ENCODE measurements at places on chromosomes 5 and 9.

DNA sequence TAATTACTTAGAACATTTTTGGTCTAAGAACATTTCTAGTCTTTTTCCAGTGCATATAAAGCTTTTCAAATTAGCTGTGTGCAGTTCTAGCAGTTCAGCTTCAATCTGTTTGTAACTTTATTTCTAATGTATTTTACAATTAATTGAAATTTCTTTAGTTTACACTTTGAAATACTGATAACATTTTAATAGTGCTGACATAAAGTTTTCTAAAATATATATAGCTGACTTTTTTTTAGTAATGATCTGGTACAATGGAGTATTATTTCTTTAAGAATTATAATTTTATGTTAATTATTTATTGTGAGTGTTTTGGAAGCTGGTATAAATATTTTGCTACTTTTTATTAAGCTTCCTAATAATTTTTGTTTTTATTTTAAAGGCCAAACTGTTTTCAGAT is 43.3 kb downstream of the CCNH start:
- no peak for DNase-seq

- no peak for DNase-seq
These were observed 214.3 kb downstream of the C9orf50 start for GRCh38 chr9:129406278-129407225.

GRCh38 chr5:33328818-33329217 is 111.9 kb upstream of the TARS1 start:
- no peak for DNase-seq

DNA sequence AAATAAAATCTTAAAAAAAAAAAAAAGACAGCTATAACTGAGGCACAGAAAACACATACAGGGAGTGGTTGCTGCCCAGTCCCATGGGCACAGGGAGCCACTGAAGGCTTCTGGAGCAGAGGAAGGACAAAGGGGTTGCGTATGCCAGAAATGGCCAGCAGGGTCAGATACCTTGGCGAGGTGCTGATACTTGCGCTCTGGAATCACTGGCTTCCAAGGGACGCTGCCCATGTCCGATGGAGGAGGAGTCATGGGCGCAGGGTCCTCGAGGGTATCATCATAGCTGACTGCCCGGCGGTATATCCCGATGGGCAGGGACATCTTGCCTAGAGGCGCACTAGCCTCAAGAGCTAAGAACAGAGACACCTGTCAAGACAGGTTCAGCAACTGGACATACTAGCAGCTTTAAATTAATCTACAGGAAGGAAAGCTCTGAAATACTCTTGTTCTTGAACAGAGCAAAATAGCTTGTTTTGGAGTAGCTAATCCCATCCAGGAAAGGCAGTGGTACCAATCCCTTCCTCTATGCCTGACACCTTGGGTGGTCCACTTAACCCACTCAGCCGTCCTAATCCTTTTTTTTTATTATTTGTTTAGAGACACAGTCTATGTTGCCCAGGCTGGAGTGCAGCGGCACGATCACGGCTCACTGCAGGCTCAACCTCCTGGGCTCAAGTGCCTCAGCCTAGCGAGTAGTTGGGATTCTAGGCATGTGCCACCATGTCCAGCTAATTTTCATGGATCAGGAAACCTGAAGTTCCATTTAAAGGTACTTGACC is 6.0 kb downstream of the KIAA1191 start:
- DNase-seq: no peak

DNA sequence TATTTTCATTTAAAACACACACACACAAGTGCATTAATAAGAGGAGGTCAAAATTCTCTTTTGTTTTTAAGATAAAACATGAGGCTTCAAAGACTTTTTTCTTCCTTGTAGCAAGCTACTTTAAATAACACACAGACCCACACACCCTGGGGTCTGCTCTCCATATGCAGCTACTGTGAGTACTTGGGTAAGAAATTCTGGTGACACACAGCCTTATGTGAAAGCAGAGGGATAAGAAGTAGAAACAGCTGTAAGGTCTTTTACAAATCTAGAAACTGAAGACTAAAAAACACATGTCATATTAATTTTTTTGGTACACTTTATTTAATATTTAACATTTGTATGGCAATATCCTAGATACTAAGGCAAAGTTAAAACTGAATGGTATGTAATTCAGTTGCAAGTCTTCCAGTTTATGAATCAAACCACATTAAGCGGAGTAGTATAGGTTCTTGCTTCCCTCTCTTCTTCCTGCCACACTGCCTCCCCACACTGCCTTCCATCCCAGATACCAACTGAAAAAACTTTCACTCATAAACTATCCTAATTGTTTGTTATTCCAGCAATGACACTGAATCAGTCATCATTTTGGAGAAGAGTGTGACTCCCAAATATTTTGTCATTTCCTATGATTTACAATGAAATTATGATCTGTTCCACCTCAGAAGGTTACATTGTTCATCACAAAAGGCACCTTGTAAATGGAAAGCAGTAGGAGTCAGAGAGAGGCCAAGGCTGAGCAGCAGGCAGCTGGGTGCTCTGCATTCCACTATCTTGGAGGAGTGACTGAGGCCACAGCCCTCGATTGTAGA is 92.0 kb downstream of the PLCXD3 start:
- no peak for DNase-seq

GRCh38 chr9:12739014-12739652 is 35.7 kb upstream of the LURAP1L start:
- DNase-seq: no peak

DNA sequence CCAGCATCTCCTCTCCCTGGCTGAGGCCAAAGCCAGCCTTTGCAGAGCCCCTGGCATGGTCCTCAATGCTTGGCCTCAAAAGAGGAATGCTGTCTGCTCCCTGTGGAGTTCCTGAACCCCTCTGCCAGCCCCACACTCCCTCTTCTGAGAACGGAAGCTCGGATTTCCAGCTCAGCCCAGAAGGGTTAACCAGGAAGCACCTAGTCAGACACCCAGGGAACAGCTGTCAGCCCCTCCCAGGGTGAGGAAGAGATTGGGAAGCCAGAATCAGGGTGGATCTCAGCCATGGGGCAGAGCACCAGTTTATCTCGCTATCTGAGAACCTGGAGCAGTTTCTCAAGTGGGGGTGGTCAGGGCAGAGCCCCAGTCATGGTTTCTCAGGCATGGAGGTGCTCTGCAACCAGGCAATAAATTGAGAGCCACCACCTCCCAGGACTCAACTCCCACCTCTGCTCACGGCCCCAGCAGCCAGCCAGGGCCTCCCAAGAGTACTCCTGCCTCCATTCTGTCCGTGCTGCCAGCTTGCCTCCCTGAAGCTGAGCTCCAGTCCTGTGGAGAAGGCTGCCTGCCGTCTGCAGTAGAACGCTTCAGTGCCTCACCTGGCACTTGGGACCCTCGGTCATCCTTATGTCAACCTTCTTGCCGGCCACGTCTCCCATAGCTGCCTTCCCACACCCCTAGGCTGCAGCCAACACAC is 7.6 kb downstream of the FOXE1 start:
- DNase-seq: no peak

DNA sequence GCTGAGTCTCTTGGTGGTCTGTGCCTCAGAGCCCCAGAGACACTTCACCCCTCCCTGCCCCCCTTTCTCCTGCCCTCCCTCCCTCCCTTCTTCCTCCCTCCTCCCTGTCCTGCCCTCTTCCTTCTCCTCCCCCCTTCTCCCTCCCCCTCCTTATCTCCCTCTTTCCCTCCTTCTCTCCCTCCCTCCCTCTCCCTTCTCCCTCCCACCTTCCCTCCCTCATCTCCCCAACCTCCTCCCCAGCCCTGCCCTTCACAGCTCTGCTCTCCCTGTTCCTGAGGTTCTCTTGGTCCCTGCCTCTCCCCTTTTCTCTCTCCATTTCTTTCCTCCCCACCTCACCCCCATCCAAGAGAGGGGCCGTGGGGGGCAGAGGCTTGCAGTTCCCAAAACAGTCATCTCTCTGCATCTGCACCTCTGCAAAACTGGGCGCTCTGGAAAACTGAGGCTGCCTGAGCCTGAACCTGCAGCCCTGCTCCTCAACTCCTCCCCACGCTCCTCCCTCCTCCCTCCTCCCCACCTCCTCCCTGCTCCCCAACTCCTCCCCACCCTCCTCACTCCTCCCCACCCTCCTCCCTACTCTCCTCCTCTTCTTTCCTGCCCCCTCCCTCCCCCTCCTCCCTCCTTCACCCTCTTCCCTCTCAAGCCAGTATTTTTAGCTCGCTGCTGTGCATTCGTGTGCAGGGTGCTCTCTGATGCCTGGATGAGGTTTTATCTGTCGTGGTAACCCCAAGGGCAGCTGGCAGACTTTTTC is 219.1 kb downstream of the C9orf50 start:
- DNase-seq: no peak

DNA sequence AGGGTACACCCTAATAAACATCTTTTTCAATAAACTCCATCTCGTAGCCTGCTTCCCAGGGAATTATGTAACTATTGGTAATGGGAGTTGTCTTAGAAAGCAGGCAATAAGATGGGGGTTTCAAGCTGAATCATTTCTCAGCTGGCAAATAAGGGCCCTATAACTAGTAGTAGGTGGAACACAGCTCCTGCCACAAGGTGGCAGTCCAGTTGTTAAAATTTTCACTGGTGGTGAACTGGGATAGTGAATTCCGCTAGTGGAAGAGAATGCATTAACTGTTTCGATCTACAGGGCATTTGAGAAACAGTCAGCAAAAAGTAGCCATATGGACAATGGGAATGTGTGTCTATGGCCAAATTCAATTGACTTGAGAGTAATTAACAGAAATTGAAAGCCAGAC is 27.7 kb downstream of the PCDHB15 start:
- no peak for DNase-seq

GRCh38 chr9:105975886-105976645 is 281.7 kb downstream of the TMEM38B start:
- DNase-seq: no peak

- DNase-seq: no peak
These were observed 66.5 kb downstream of the F2RL2 start for GRCh38 chr5:76556511-76557221.

GRCh38 chr5:175696139-175696854 is 38.4 kb downstream of the HRH2 start:
- peak; percentile 88 for DNase-seq

GRCh38 chr5:2900360-2900759 is 148.9 kb upstream of the IRX2 start:
- DNase-seq: no peak

DNA sequence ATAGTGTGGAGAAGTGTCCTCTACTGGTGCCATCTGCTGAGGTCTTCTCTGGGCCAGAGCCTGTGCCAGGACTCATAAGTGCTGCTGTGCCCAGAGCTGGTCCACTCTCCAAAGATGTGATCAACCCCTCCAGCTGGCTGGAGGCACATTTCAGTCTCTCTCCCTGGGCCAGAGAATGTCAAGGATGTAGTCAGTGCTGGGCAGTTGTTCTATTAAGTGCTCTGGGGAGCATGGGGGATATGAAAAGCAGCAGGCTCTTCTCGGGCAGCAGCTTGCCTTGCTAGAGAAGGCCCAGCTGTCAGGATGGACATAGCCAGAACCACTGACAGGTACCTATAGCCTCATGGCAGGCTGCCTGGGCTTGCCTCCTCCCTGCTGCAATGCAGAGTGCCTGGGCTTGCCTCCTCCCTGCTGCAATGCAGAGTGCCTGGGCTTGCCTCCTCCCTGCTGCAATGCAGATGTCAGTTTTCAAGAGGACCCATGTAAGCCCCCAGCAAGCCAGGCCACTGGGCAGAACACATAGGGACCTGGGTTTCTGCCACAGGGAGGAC is 157.2 kb upstream of the PANK3 start:
- no peak for DNase-seq

DNA sequence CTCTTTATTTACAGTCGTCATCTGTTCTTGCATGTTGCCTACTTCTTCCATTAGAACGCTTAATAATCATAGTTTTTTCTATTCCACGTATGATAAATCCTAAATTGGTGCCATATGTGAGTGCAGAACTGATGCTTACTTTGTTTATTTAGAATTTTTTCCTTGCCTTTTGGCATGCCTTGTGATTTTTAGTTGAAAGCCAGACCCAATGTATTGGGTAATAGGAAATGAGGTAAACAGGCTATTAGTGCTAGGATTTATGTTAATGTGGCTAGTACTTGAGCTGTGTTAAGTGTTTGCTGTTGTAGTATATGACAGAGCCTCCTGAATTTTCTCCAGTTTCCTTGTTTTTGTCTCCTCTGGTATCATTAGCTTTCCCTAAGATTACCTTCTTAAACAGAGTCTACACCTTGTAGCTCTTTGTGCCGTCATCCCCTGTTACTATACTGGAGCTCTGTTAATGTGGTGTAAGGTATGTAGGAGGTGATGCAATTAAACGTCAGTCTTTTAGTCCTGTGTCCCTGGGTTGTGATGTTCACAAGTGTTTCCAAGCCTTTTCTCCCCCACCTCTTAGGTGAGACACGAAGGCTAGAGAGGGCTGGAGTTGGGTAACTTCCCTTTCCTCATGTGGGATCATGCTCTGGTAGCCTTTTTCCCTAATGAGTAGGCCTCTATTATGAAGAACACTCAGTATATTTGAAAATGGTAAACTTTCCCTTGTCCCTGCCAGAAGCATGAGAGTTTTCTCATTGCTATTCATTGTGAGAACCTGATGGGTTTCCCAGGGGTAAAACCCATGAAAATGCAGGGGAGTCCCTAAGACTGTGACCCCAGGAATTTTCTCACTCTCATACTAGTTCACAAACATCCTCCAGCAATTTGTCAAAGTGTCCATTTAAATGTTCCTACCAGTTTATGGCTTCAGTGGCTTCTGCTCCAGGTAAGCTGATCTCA is 21.2 kb downstream of the SPATA31D3 start:
- no peak for DNase-seq

DNA sequence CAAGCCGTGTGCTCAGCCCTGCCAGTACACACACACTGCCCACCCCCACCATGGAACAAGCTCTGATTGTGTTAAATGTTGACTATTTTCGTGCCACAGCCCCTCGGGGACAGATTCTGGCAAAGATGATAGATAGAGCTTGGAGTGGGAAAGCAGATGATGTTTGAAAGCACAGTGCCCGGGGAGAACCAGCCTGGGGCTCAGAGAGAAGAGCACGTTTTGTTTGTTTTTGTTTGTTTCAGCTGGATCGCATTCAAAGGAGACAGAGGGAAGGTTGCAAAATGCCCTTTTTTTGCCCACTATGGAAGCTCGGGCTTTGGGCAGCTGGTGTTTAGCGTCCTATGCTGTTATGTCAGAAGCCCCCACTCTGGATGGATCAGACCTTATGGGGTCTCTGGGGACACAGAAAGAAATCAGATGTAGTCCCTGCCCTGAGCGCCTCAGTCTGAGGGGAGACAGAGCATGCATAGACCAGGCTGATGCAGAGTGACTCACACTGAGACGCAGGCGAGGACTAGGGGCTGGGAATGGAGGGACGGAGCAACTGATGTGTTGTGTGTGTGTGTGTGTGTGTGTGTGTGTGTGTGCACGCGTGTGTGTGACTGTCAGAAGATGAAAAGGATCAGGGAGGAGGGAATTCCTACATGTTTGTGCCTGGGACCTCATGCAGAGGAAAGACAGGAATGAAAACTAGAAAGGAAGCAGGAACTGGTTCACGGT is 229.7 kb downstream of the MELK start:
- DNase-seq: no peak

All from stimulated activated CD4-positive, alpha-beta T cell treated with anti-CD3 and anti-CD28 coated beads, Interleukin-2, amount 100 ng/mL, for 24 hours (primary cell).